ENCODE measurements at places on chromosomes 6 and 20.

DNA sequence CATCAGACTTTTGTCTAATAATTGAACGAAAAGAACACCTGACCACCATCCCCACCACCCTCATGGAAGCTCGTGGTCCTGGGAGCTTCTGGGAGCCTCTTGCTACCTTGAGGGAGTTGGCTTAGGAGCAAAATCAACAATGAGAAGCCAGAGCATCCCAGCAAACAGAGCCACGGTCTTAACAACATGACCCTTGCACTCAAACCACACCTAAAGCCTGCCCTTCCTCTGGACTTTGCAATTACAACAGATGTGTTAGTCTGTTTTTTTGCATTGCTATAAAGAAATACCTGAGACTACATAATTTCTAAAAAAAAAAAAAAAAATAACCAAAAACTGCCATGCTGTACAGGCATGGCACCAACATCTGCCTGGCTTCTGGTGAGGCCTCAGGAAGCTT, 9.5 kb upstream of the RBM24 start:
- no peak for DNase-seq

DNA sequence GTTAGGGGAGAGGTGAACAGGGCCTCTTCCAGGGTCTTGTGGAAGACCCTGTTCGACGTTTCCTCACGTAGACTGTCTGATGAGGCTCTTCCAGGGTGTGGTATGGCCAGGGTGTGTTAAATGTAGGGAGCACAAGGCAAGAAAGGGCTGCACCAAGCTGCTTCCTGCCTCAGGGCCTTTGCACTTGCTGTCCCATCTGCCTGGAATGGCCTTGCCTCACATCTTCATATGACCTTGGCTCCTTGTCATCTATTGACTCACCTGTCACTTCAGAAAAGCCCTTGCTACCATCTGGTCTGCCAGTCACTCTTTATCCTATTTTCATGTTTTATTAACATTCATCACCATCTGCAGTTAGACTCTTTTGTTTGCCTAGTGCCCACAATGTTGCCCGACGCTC, 31.0 kb downstream of the E2F3 start:
- DNase-seq, result no peak

DNA sequence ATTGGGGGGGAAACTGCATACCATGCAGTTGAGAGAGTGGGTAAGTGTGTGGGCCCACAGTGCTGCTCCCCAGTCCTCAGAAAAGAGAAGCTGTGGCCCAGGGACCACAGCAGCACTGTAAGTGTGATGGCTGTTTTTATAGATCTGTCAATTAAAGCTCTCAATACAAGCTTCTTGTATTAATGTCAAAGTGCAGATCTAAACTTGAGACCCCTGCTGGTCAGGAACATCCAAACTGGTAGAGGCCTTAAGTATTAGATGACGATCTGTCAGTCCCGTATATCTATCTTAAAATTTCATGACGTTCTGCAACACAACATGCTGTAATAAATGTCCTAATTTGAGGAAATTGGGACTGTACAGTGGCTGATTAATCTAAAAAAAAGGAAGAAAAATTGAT, 74.8 kb downstream of the TULP4 start:
- no peak for DNase-seq

GRCh38 chr20:2812189-2812588, 2.6 kb upstream of the C20orf141 start:
- DNase-seq, result no peak

- DNase-seq, result no peak
Measured at GRCh38 chr20:54217762-54218161, 9.9 kb downstream of the PFDN4 start.

DNA sequence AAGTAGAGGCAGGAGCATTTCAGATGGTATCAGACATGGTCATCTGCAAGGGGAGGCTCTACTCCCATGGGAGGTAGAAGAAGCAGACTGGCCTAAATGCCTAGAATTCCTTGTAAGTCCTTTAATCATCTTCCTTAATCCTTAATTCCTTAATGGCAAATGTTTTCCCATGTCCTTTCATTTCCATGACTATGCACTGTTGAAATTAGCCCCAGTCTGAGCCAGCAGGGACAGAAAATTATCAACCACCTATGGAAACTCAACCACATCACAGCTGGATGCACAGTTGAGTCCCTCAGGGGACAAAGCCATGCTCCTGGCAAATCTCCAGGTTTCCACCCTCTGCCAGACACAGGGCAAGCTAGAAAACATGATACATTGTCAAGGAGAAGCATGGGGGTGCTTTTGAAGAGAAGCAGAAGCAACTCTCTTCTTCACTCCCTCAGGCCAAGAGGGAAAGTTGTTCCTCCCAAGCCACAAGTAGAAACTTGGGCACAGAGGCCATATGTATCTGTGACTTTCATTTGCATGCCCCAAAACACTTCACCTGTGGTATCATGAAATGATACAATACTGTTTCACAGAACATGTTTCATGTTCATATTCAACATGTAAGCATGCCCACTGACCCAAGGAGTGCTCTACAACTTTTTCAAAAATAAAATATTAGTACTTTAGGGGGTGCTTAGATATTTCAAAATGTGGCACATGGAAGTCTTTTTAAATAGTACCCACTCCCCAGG, 683.6 kb downstream of the KIF16B start:
- DNase-seq, result no peak

GRCh38 chr6:39493777-39494176, 171.3 kb upstream of the KCNK16 start:
- no peak for DNase-seq

- no peak for DNase-seq
Measured at GRCh38 chr20:37781626-37782025, 87.8 kb downstream of the CTNNBL1 start.

DNA sequence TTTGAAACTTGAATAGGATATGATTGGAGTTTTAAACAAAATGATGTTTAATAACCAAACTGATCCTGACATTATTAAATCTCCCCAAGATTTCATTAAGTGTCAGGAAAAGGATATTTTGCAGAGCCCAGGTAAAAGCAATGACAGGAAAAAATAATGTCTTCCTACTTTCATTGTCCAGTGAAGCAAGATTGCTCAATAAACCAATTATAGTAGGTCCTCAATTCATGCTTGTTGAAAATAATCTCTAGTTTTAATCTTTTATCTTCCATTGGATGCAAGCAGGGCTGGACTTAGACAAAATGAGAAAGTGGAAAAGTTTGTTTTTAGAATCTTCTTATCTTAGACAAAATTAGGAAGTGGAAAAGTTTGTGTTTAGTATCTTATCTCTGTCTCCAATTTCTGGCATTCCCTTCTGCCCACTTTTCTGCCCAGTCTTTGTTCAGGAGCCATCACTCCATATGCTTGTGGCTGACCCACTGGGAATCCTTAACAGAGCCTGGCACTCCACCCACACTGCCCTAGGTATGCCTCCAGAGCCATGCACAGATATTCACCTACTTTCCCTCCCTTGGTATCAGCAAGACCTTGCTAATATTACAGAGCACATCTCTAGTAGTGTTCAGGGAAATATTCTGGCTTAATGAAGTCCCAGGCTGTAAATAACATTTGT, 57.0 kb upstream of the CARMIL1 start:
- DNase-seq, result no peak

GRCh38 chr6:16174416-16175078, 45.7 kb downstream of the MYLIP start:
- no peak for DNase-seq

GRCh38 chr20:58851221-58851968, 693 bp upstream of the GNAS-AS1 start:
- no peak for DNase-seq

- no peak for DNase-seq
Measured at GRCh38 chr20:32522776-32523612, 62.1 kb downstream of the NOL4L start.

DNA sequence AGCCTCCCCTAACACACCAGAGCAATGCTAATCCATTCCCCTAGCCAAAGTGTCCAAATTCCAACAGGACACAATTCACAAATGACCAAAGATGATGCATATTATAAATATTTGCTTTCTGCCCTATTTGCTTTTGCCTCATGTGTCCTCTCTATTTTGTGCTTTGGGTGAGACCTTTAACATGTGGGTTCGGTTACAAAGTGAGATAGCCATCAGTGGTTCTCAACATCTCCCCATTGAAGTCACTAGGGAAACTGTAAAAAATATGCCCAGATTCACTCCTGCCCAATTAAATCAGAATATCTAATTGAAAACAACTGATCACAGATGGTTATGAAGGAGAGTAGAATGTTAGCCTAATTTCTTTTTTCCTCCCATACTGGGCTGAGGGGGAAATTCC, 159.2 kb downstream of the MTFR2 start:
- DNase-seq, result no peak

DNA sequence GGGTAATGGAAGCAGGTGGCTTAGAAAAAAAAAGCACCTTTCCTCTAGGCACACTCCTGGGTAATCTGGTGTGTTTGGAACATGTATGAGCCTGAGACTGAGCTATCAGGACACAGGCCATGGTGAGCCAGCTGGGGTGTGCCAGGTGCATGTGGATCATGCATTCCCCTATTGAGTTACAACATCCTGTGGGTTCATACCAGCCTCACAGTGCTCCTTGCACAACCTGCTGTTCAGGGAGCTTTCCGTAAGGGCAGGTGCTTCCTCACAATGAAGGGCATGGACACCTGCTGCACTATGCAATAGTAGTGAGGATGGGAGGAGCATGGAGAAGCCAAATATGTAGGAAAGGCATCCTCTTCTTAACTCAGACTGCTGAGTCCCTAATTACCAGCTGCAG, 197.2 kb upstream of the SUPT3H start:
- no peak for DNase-seq

DNA sequence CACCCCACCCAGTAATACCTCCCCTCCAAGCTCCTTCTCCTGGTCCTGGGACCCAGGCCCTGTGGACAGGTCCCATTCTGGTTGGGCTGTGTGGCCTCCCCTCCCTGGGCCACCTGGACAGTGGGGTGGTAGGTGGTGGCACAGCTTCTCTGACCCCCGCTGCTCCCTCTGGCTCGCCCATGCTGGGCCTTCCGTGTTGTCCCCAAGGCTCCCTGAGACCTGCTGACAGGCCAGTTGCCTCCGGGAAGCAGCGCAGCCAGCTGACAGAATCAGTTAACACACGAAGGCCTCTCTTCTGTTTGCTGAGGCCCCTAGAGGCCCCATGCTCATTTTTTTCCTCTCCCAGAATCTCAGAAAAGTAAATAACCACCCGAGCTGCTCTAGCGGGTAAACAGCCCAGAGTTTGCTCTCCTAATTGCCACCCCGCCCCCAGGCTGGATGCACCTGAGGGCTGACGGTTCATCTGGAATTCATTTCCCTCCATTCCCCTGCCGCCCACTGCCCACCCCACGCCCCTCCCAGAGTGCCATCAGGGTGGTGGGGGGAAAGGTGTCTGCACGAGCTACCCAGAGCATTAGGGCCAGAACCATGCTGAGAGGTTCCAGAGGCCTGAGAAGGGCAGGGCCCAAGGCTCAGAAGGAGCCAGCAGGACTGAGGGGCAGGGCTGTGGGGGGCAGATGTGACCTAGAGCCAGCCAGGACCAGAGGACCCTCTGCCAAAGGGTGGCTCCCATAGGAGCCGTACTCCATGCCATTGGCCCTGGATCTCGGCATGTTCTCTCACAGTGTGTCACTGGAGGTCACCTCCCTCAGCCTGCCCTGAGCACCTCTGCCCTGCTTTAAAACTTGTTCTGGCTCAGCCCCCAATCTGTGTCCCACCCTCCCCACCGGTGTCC, 157.5 kb downstream of the GRM4 start:
- no peak for DNase-seq

- no peak for DNase-seq
Measured at GRCh38 chr20:24703284-24703610, 233.8 kb downstream of the SYNDIG1 start.

DNA sequence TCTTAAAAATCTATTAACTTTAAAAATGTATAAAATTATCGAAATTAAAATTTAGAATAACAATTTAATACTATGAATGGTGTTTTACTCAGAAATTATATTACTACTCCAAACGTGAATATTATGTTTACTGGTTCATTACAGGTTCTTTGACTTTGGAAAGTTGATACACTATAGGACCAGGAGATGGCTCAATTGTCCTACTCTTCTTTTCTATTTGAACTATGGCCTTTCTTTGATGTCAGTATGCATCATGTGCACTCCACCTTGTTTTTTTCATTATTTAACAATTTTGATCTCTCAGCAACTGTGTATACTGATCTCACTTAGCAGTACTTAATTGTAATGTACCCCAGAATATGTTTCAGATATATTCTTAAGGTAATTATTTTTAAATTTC, 391.5 kb upstream of the MANEA start:
- no peak for DNase-seq

GRCh38 chr6:53487080-53487479, 57.8 kb downstream of the GCLC start:
- no peak for DNase-seq

Measured in SJSA1 (cell line).